ENCODE measurements at places on chromosomes 7 and 10. TPM values are rescaled to one million over a fixed set of nuclear protein-coding genes. Genes with fewer than 3 reads are reported as not detected.

The AOAH gene
- 1.2 TPM for total RNA-seq

The ACSM6 gene
- not detected for total RNA-seq

The EIF5AL1 gene
- 2.6 TPM for total RNA-seq

The IKZF1 gene
- total RNA-seq = 213 TPM

The RTKN2 gene
- 4.7 TPM for total RNA-seq

DNA sequence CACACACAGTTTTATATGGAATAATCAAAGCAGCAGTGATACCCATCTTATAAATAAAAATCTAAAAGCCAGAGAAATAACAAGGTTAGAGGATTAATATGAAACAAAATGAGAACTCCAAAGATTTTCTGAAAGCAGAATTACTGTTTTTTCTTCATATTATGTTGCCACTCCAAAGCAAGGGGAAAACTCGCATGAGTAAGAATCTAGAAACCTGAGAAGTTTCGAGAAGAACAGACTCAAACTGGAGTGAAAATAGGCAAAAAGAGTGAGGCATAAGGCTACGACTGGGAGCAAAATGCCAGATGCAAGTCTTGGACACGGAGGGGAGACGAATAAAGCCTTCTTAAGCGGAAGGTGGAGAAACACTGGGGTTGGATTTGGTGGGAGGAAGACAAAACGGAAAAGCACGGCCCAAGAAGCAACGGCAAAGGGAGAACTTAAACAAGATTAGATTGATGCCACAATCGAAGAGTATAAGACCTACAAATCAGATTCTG lies 923 bp downstream of the TNPO3 start:
- peak overlapping the region; percentile 95 for H3K4me3 ChIP-seq
- DNase-seq = no peak
- no peaks in the 10 kb centered on the region for H3K27me3 ChIP-seq
- peak overlapping the region; percentile 99 for H3K27ac ChIP-seq

DNA sequence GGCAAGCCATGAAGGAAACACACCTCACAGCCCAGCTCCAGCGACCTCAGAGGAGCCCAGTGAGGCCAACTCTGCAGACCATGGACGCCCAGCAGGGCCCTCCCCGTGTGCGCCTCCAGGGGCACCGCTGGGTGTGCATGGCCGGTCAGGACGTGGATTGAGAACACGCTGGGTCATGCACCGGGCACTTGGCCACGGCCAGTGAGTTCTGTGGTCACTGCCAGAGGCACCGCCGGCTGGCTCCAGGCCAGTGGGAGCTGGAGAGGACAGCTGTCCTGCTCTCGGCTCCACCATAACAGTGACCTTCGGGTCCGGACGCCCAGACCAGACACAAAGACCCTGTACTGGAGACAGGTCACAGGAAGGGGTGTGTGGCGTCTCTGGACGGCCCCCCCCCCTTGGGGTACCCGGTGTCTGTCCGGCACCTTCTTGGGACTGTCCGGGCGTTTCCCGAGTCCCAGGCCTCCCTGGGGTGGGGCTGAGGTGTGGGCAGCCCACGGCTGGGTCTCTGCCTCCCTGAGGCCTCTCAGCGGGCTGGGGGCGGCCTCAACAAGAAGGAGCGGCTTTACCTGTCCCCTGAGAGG lies 50.4 kb upstream of the NKX6-2 start:
- DNase-seq = no peak
- no peaks in the 10 kb centered on the region for H3K4me1 ChIP-seq
- peaks cover 4% of the 10 kb centered on the region for H3K27me3 ChIP-seq
- H3K27ac ChIP-seq = no peak overlapping the region
- no peaks in the 10 kb centered on the region for H3K36me3 ChIP-seq

GRCh38 chr7:44384586-44385433 lies 59.4 kb upstream of the CAMK2B start:
- H3K36me3 ChIP-seq = peaks cover 1% of the 10 kb centered on the region
- H3K27ac ChIP-seq = no peak overlapping the region
- no peaks in the 10 kb centered on the region for H3K4me1 ChIP-seq
- no peak overlapping the region for H3K4me3 ChIP-seq
- no peaks in the 10 kb centered on the region for H3K27me3 ChIP-seq

- H3K27me3 ChIP-seq = no peaks in the 10 kb centered on the region
- H3K27ac ChIP-seq = no peak overlapping the region
- H3K4me3 ChIP-seq = no peak overlapping the region
- no peaks in the 10 kb centered on the region for H3K36me3 ChIP-seq
- H3K4me1 ChIP-seq = peaks cover 3% of the 10 kb centered on the region
These were observed 24.4 kb upstream of the PWWP2B start for GRCh38 chr10:132372516-132373095.

DNA sequence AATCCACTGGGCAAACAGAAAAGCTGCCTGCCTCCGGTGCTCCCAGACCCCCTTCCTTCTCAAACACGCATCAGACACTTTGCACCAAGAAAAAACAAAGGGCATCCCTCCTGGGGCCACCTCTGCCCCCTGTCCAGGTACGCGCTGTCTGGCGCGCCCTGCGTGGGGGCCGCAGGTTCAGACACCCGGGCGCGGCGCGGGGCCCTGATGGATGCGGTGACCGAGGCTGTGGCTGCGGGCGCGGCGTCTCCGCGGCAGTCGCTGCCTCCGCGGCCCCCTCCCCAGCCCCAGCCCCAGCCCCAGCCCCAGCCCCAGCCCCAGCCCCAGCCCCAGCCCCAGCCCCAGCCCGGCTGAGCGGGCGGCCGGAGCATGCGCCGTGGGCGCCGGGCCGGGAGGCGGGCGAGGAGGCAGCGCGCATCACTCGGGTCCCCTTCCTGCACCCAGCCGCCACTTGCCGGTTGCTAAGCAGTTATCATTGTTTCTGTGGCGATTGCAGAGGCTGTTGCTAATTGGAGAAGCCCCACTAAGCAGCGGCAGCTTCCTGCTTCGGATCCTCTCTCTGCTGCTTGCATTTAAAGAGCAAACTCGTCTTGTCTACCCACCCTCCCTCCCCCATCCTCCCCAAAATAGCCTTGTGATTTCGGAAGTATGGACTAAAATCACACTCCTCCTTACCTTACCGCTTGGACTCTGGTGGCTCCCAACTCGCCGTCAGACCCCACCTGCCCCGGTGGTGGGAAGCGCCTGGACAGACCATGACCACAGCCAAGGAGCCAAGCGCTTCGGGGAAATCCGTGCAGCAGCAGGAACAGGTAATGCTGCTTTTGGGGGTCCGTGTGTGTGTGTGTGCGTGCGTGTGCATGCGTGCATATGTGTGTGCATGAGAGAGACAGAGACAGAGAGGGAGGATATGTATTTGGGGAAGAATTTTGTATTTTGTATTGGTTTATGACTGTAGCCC lies 252.8 kb downstream of the DPP6 start:
- H3K27ac ChIP-seq = no peak overlapping the region
- no peak overlapping the region for H3K4me3 ChIP-seq
- no peaks in the 10 kb centered on the region for H3K4me1 ChIP-seq
- no peaks in the 10 kb centered on the region for H3K36me3 ChIP-seq
- no peak for DNase-seq

- H3K36me3 ChIP-seq = no peaks in the 10 kb centered on the region
- no peaks in the 10 kb centered on the region for H3K4me1 ChIP-seq
- no peak overlapping the region for H3K27ac ChIP-seq
- DNase-seq = no peak
These were observed 43.3 kb upstream of the MTURN start for GRCh38 chr7:30091491-30091912.

- H3K4me3 ChIP-seq = no peak overlapping the region
- H3K27ac ChIP-seq = peak overlapping the region; percentile 13
- H3K36me3 ChIP-seq = peaks cover 3% of the 10 kb centered on the region
- DNase-seq = no peak
These were observed 9.7 kb downstream of the CREM start for GRCh38 chr10:35136263-35136815.

GRCh38 chr7:95971716-95972115 lies 199.4 kb downstream of the DYNC1I1 start:
- peaks cover 9% of the 10 kb centered on the region for H3K27me3 ChIP-seq
- no peak for DNase-seq
- no peak overlapping the region for H3K4me3 ChIP-seq
- H3K36me3 ChIP-seq = no peaks in the 10 kb centered on the region
- H3K4me1 ChIP-seq = no peaks in the 10 kb centered on the region

- no peak for DNase-seq
- H3K27ac ChIP-seq = no peak overlapping the region
These were observed 305.1 kb downstream of the FGFR2 start for GRCh38 chr10:121293110-121293509.

GRCh38 chr7:16264036-16264819 lies 157.1 kb downstream of the CRPPA start:
- H3K4me1 ChIP-seq = no peaks in the 10 kb centered on the region
- no peak for DNase-seq
- no peak overlapping the region for H3K27ac ChIP-seq
- no peak overlapping the region for H3K4me3 ChIP-seq
- H3K27me3 ChIP-seq = no peaks in the 10 kb centered on the region

DNA sequence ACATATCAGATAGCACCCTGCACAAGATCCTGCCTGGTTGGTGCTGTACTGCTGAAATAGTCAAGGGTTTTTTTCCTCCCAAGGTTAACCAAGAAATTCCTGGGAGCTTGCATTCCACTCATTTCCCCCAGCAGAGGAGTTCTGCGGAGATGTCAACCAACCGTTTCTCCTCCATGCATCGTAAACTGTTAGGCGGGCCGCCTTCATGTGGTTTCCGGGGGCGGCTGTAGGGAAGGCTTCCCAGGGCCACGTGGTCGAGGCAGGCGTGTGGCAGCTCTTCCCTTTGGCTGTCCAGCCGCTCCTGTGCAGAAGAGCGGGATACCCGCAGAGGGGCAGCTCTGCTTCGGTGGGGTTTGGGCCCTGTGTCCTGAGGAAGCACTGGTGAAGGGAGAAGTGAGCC lies 113.7 kb downstream of the RGS10 start:
- H3K27me3 ChIP-seq = no peaks in the 10 kb centered on the region
- peak; percentile 21 for DNase-seq
- no peak overlapping the region for H3K4me3 ChIP-seq
- H3K36me3 ChIP-seq = peaks cover 12% of the 10 kb centered on the region
- H3K4me1 ChIP-seq = peaks cover 11% of the 10 kb centered on the region

GRCh38 chr10:86139066-86139657 lies 227.4 kb downstream of the GRID1 start:
- no peaks in the 10 kb centered on the region for H3K36me3 ChIP-seq
- DNase-seq = peak; percentile 52
- H3K4me1 ChIP-seq = no peaks in the 10 kb centered on the region

GRCh38 chr10:12279281-12279680 lies 70.1 kb upstream of the CAMK1D start:
- H3K4me1 ChIP-seq = no peaks in the 10 kb centered on the region
- no peak for DNase-seq
- no peak overlapping the region for H3K4me3 ChIP-seq

DNA sequence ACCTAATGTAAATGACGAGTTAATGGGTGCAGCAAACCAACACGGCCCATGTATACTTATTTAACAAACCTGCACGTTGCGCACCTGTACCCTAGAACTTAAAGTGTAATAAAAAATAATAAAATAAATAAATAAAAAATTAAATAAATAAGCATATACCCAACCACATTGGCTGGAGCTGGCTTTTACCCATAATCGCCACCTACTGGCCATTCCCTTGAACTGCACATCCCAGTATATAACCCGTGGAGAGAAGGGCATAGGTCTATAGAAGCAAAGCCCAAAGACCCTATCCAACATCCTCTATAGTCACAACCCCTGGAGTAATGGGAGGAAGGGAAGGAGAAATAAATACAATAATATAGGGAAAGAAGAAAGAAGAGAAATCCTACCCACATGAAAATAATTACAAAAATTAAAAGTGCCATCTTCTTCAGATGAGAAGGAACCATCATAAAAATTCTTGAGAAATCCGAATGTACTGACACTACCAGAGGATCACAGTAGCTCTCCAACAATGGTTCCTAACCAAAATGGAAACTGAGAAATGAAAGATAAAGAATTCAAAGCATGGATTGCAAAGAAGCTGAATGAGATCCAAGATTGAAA lies 65.6 kb downstream of the TWIST1 start:
- H3K27ac ChIP-seq = no peak overlapping the region
- no peak overlapping the region for H3K4me3 ChIP-seq
- no peaks in the 10 kb centered on the region for H3K27me3 ChIP-seq

DNA sequence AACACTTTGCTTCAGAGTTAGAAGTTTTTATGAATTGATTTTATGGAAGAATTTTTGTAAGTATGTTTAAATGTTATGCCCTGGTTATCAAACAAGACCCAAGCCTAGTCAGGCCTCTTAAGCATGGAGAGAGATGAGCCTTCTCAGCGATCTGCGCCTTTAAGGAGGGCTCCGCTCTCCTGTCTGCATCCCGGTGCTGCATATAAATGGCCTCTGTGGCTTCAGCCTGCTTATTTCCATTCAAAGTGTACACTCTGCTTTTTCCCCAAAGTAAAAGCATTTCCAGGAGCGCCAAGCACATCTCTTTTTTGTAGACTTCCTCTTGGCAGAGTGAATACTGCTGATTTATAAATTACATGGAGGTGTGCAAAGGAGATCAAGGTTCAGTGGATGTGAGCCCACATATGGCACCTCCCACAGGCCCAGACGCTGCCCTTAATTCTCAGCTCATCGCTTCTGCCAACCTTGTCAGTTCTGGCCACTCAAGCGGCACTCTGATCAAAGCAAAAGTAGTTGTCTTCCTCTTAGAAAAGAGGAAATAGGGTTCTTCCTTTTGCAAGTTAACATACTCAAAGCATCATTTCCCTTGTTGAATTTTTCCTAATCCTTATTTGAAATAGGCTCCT lies 70.0 kb upstream of the SFMBT2 start:
- no peak for DNase-seq
- H3K4me3 ChIP-seq = no peak overlapping the region
- no peaks in the 10 kb centered on the region for H3K27me3 ChIP-seq
- no peaks in the 10 kb centered on the region for H3K36me3 ChIP-seq
- H3K27ac ChIP-seq = no peak overlapping the region

Data from activated naive CD4-positive, alpha-beta T cell treated with anti-CD3 and anti-CD28 coated beads for 36 hours (primary cell).